Fibroblast of villous mesenchyme (primary cell): ENCODE measurements at places on chromosomes 3 and 15.

DNA sequence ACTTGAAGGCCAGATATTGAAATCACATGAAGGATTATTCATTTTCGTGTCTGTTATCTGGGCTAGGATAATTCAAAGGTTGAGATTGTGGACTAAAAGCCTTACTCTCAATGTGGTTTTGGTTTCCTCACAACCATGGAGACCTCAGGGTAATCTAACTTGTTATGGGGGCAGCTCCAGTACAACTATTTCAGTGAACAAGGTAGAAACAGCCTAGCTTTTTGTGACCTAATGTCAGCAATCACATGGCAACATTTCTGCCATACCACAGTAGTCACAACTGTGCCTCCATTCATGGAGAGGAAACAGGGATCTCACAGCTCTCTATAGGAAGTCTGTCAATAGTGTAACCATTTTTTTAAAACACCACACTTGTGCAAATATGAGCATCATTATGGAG is 62.4 kb upstream of the RARB start:
- no peak for DNase-seq

- no peak for DNase-seq
Measured at GRCh38 chr3:62368705-62369475, 4.5 kb downstream of the FEZF2 start.

- no peak for DNase-seq
Measured at GRCh38 chr3:122802323-122802722, 7.5 kb downstream of the SLC49A4 start.

GRCh38 chr3:192935441-192935840 is 17.8 kb upstream of the MB21D2 start:
- DNase-seq: peak; percentile 31
